Effector memory CD8-positive, alpha-beta T cell (primary cell): ENCODE measurements at places on chromosomes 3 and 15.

GRCh38 chr15:77507911-77508310, 87.2 kb downstream of the HMG20A start:
- no peak overlapping the region for H3K4me3 ChIP-seq
- H3K27ac ChIP-seq, result no peak overlapping the region
- DNase-seq, result no peak
- H3K27me3 ChIP-seq, result no peaks in the 10 kb centered on the region

DNA sequence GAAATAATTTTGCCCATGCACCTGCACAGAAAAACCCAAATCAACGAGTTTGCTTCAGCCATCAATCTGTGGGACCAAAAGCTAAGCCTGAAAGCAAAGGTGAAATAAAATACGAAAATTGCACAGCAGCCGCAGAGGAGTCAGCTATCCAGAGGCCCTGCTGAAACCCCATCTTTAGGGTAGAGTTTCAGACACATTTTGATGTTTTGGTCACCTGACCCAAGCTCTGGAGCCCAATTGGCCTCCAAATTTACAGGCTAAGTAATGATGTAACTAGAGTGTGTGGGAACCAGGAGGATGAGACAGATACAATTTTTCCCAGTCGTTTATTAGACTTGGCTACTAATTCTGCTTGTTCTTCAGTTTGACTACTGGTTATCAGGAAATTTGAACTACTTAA, 308.6 kb upstream of the ATP11B start:
- no peak for DNase-seq
- H3K4me3 ChIP-seq, result no peak overlapping the region
- H3K27me3 ChIP-seq, result no peaks in the 10 kb centered on the region
- H3K27ac ChIP-seq, result no peak overlapping the region
- no peaks in the 10 kb centered on the region for H3K36me3 ChIP-seq
- no peaks in the 10 kb centered on the region for H3K4me1 ChIP-seq

GRCh38 chr3:42505128-42505848, 2.8 kb downstream of the VIPR1 start:
- peaks cover 47% of the 10 kb centered on the region for H3K27me3 ChIP-seq
- H3K36me3 ChIP-seq, result peaks cover 4% of the 10 kb centered on the region
- H3K4me1 ChIP-seq, result peaks cover 6% of the 10 kb centered on the region

GRCh38 chr3:99681512-99681911, 43.1 kb downstream of the COL8A1 start:
- DNase-seq, result no peak
- no peak overlapping the region for H3K27ac ChIP-seq
- no peaks in the 10 kb centered on the region for H3K4me1 ChIP-seq
- no peak overlapping the region for H3K4me3 ChIP-seq
- H3K27me3 ChIP-seq, result peaks cover 9% of the 10 kb centered on the region
